Neural crest cell (in vitro differentiated cells): ENCODE measurements at places on chromosomes 4 and X. TPM values are rescaled to one million over a fixed set of nuclear protein-coding genes. Genes with fewer than 3 reads are reported as not detected.

- DNase-seq, result no peak
Measured at GRCh38 chr4:128727658-128728057, 81.8 kb upstream of the JADE1 start.

DNA sequence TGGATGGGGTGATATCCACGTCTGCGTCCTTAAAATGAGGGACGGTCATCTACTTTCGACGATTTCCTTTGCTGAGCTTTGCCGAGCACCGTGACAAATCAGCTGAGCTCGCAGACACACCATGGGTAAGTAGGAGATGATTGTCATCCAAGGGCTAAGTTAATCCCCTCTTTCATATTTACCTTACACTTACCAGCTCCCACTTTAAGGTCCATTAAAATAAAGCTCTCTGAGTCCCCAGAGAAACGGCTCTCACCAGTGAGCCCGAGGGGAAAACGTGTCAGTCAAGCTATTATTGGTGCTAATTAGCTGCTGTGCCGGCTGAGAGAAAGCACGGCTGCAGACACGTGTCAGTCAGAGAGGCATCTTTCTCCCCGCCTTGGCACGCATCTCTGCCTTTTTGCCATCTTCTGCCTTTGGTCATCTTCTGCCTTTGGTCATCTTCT, 72.2 kb downstream of the CRLF2 start:
- no peak for DNase-seq

GRCh38 chrX:134692990-134693389, 34.7 kb upstream of the PLAC1 start:
- no peak for DNase-seq

DNA sequence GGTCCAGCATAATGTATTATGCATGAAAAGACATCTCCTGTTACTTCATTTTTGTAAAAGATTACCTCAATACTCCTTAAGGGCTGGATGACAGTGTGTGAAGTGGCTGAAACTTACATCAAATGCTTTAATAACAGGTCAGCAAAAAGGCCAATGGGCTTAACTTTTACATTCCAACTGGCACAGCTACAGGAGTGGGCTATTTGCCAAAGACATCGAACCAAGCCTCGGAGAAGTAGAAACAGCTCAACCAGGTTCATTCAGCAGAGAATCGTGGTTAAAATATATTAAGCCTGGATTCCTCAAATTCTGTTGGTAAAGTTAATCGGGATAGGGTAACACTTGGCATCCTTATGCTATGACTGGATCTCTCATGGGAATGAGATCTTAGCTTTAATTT, 639.7 kb downstream of the TRIML1 start:
- no peak for DNase-seq

The SLIT2 gene
- 21.8 and 22.1 TPM in 2 replicates for total RNA-seq

The KLHL13 gene
- 13.2 and 16.2 TPM in 2 replicates for total RNA-seq

GRCh38 chrX:48834383-48834709, 1.1 kb downstream of the PCSK1N start:
- no peak for DNase-seq

GRCh38 chrX:43345166-43345565, 310.9 kb upstream of the MAOA start:
- DNase-seq, result no peak

- no peak for DNase-seq
Measured at GRCh38 chr4:171378323-171378722, 434.9 kb upstream of the GALNTL6 start.

GRCh38 chrX:1139185-1139500, 73.3 kb downstream of the CRLF2 start:
- no peak for DNase-seq
